Left cardiac atrium (tissue), 4 donors: ENCODE measurements at places on chromosomes 1 and 21. TPM values are rescaled to one million over a fixed set of nuclear protein-coding genes. Genes with fewer than 3 reads are reported as not detected.

DNA sequence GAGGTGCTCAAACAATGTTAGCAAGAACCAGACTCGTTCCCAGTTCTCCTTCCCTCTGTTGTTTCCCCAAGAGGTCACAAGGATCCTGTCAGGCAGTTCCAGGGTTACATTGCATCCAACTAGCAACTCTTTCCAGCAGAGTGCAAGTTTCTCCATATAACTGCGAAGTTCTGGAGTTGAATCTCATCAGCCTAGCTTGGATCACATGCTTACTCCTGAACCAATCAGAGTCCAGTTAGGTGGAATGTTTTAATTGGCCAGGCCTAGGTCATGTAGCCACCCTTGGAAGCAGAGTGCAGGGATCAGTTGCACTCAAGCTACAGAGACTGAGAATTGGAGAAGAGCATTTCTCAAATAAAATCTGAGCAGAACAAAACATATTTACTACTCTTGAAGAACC lies 15.9 kb upstream of the PIK3R3 start:
- DNase-seq = no peak

GRCh38 chr21:45837936-45838335 lies 143.6 kb upstream of the COL6A1 start:
- no peak for DNase-seq

The PIGR gene
- 0.06 TPM for total RNA-seq

GRCh38 chr21:44880405-44881197 lies 7.1 kb upstream of the PTTG1IP start:
- DNase-seq = no peak

GRCh38 chr1:74952786-74953185 lies 181.4 kb upstream of the LHX8 start:
- no peak for DNase-seq

The SYPL2 gene
- total RNA-seq = 15.4 TPM

The HSD3B1 gene
- total RNA-seq = not detected

DNA sequence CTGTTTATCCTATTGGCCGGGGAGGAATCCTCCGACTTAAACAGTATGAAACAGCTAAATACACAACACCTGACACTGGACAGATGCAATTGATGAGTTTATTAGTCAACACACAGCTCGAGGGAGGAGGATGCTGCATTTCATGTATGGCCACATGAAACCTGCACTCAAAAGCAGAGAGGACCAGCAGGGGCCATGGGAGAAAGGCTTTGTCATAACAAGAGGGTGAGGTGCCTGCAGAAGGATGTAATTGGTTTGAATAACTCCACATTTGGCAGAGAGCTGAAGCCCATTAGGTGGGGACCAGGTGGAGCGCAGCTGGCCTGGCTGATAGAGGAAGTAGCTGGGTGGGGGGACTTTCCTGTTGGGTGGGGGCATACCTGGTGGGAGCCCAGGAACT lies 599.1 kb downstream of the PTPRU start:
- no peak for DNase-seq

The GCSAML gene
- total RNA-seq = 0.59 TPM

DNA sequence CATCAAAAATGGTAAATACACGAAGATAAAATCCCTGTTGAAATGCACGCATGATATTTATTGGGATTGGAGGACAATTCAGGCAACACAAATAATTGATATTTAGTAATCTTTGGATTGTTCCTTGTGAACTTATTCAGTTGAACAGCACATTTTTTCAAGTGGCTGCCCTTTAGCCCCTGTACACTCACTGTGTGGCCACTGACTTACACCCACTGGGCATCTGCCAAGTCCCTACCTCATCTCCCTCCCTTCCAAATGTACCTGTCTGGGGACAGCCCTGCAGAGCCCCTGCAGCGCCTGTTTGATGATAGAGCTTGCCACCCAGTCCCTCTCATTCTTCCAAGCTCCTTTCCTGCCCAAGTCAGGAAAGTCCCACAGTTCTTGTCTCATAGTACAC lies 154.3 kb downstream of the GLUL start:
- DNase-seq = no peak

The RORC gene
- 2.3 TPM for total RNA-seq

DNA sequence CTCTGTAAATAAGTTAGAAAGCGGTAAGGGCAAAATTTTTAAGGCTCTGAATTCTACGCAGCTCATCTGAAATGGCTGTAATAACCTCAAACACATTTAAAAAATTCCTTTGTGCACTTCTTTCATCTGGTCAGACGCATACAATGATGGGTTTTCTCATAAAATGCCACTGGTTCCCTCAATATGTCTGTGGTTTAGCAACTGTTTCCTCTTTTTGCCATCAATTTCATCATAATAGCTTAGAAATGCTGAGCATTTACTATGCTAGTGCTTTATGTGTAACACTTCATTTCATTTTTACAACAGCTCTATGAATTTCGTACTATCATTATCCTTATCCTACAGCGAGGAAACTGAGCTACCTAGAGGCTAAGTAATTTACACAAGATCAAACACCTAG lies 35.3 kb upstream of the DMRTA2 start:
- no peak for DNase-seq

GRCh38 chr21:31897311-31897710 lies 24.5 kb downstream of the HUNK start:
- no peak for DNase-seq

DNA sequence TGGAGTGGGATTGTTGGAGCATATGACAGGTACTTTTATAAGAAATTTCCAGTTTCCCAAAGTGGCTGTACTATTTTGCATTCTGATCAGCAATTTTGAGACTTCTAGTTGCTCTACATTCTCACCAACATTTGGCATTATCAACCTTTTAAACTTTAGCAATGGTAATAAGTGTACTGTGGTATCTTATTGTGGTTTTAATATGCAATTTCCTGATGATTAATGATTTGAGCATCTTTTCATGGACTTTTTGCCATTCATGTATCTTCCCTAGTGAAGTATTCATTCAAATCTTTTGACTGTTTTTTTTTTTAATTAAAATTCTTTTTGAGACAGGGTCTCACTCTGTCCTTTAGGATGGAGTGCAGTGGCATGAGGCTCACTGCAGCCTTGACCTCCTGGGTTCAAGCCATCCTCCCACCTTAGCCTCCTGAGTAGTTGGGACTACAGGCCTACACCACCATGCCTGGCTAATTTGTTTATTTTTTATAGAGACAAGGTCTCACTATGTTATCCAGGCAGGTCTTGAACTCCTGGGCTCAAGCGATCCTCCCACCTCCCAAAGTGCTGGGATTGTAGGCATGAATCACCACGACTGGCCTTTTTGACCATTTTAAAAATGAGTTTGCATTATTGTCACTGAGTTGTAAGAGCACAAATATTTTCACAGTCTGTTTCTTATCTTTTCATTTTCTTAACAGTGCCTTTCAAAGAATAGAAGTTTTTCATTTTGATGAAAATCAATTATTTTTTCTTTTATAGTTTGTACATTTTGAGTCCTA lies 7.8 kb upstream of the SLC6A9 start:
- DNase-seq = no peak

DNA sequence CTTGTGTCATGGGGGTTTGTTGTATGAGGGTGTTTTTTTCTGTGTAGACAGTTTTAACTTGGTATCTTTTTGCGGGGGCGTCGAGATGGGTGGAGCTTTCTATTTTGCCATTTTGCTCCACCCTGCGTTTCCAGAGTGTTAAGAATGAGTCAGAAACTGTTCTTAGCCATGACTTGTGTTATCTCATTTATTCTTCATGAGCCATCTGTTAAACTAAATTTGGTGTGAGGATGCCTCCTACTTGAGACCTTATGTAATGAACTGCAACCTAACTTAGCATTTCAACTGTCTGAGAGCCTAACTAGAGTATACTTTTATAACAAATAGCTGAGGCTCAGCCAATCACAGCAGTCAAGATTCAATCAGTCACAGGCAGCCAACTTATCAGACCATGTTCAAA lies 1873.5 kb downstream of the NCAM2 start:
- no peak for DNase-seq

DNA sequence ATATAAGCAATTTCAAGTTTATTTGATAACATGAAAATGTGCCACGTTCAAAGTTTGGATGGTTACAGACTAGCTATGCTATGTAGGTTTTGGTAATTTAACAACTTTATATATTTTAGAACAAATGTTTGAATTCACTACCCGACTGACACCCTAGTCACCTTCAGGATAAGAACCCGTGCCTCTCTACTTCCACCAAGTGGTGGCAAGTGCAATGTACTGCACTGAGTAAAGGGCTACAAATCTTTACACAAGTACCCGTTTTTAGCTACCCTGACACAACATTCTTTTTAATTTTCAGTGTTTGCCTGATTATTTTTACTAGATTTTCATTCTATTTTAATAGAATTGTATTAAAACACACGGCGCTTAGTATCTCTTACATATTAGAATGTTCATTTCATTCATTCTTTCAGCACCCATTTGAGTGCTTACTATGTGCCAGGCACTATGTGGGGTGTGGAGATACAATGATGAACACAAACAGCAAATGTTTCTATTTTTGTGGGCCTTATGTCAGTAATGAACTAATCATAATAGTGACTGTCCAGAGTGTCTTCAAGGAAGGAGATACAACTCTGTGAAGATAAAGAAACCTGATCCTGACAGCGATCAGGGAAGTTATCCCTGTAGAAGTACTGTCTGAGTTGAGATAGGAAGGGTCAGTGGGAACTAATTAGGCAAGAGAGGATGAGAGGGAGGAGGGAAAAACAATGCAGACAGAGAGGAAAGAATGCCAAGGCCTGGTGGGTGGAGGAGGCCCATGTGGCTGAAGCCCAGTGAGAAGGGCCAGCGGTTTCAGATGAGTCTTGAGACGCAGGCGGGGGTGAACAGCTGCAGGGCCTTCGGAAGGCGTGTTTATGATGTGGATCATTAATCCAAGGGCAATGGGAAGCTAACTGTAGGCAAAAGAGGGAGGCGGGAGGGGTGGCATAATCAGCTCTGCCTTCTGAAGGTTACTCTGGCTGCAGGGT lies 3.8 kb downstream of the LCA5L start:
- DNase-seq = no peak

The CA6 gene
- not detected for total RNA-seq

DNA sequence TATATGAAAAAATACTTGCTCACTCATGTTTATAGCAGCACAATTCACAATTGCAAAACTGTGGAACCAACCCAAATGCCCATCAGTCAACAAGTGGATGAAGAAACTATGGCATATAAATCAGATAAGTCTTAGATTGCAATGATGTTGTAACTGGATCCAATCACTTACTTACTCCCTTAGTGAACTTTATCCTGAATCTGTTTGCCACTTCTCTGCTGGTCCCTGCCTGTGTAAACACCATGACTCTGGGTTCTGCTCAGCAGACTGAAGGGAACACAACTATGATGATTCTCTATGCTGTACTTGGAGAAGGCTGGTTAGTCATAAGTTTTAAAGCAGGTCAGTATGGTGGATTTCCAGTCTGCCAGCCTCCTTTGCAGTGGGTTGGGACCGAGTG lies 391.2 kb downstream of the RWDD3 start:
- no peak for DNase-seq

- DNase-seq = no peak
Measured at GRCh38 chr1:119361620-119362344, 6.8 kb upstream of the HAO2 start.

GRCh38 chr21:23534850-23535249 lies 2072.4 kb downstream of the MRPL39 start:
- no peak for DNase-seq

GRCh38 chr1:64801851-64802523 lies 57.1 kb downstream of the RAVER2 start:
- DNase-seq = no peak

- no peak for DNase-seq
Measured at GRCh38 chr1:202367271-202367670, 18.8 kb downstream of the PPP1R12B start.

The CA14 gene
- 5.7 TPM for total RNA-seq

DNA sequence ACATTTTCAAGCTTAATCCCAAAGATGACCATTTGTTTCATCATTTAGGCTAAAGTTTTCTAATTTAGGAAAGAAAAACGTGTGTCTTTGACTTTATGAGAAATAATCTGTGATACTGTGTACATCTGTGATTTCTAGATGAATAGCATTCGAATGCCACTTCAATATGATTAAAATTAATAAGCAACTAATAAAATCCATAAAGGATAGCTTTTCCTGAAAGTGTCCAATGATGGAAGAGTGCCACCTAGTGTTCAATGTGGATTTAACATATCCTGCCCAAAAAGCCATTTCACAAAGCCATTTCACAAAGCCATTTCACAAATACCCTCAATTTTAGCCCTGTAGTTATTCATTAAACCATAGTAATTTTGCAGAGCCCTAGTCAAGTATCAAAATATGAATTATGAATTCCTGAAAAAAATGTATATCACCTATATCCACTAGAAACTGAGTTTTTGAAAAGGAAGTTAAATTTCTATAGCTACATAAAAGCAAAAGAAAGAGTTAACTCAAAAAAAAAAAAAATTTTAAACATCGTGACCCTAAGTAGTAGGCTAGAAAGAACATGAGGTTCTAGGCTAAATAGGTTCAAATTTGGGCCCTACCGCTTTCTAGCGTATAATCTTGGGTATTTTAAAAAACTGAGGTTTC lies 19.1 kb downstream of the NME7 start:
- DNase-seq = no peak

- DNase-seq = no peak
Measured at GRCh38 chr21:46597896-46598343, 7.0 kb downstream of the S100B start.

The MIB2 gene
- 58.1 TPM for total RNA-seq

The LRRC71 gene
- not detected for total RNA-seq

DNA sequence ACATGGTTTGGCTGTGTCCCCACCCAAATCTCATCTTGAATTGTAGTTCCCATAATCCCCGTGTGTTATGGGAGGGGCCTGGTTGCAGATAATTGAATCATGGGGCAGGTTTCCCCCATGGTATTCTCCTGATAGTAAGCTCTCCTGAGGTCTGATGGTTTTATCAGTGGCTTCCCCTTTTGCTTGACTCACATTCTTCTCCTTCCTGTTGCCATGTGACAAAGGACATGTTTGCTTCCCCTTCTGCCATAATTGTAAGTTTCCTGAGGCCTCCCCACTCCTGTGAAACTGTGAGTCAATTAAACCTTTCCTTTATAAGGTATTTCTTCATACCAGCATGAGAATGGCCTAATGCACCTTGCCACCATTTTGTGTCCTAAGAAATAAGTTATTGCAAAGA lies 415.0 kb downstream of the COL11A1 start:
- no peak for DNase-seq
